ENCODE measurements at places on chromosomes 3 and 15.
A peak's percentile ranks its signal among the peaks of the same experiment; 100 is the strongest.

DNA sequence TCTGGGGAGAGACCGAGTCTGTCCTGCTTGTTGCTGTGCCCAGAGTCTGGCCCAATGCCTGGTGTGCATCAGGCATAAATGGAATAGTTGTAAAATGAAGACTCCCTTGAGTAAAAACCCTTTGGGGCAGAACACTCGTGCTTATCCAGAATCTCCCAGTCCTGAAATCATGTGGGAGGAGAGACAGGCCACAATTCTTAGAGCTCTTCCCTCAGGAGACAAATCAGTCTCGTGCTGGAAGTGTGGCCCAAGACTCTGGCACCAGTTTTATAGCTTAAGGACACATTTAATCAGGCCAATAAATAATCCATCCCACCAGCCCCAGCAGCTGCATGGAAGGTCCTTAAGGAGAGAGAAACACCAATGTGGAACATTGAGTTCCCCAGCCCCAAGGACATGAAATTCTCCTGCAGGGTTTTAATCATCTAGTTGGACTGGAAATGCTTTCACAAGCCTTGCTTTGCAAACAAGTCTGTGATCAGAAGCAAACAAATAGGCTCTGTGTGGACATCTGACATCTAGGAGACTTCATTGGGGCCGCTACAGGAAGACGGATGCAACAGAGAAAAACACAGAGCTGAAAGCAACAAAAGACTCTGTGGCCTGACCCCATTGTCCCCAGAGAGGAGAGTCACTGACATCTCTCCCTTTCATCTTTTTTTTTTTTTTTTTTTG, 70.4 kb downstream of the LSM3 start:
- DNase-seq: no peak

DNA sequence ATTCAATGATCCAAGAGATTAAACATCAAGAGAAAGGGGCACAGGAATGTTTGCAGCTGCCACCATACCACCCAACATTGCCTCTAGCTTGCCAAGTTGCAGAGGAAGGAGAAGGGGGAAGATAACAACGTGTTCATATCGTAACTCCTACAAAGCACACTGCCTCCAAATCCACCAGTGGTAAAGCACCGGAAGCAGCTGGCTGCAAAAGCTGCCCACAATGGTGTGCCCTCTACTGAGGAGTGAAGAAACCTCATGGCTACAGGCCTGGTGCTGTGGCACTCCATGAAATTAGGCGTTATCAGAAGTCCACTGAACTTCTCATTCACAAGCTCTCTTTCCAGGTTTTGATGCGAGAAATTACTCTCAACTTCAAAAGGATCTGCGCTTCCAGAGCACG, 263.9 kb upstream of the STT3B start:
- no peak for DNase-seq

DNA sequence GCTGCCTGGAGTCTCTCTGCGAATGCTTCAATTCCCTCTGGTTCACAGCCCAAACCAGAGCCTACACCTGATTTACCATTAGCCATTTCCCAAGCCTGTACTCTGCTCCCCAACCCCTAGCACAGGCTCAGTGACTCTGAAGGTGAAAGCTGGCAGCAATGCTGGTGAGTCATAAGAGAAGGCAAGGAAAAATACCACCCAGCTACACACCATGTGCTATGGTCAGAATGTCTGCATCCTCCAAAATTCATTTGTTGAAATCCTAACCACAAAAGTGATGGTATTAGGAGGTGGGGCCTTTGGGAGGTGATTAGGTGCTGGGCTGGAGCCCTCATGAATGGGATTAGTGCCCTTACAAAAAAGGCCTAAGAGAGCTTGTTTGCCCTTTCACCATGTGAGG, 117.1 kb upstream of the TJP1 start:
- no peak for DNase-seq

DNA sequence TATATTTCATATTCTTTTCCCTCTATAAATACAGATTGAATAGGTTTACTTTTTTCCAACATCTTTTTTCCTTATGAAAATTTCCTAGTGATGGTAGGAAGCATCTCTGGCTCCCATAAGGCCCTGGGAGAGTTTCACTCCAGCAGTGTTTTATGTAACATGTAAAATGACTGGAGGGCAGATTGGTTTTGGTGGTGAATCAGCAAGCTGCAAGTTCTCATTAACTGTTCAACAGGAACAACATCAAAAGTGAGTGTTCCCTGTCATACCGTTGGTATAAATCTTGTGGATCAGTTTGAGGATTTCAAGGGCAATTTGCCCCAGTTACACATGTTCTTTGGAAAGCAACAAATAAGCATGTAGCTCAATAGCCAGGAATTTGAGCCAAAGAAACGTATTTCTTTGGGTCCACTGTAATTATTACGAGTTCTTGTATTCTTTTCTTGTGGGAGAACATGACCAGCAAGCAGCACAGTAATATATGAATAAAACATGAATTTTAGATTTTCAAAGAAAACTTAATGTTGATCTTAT, 345.7 kb downstream of the SV2B start:
- no peak for DNase-seq

- no peak for DNase-seq
These were observed 1.4 kb downstream of the SLTM start for GRCh38 chr15:58931987-58932588.

- no peak for DNase-seq
These were observed 189.6 kb upstream of the THBS1 start for GRCh38 chr15:39391230-39391629.

DNA sequence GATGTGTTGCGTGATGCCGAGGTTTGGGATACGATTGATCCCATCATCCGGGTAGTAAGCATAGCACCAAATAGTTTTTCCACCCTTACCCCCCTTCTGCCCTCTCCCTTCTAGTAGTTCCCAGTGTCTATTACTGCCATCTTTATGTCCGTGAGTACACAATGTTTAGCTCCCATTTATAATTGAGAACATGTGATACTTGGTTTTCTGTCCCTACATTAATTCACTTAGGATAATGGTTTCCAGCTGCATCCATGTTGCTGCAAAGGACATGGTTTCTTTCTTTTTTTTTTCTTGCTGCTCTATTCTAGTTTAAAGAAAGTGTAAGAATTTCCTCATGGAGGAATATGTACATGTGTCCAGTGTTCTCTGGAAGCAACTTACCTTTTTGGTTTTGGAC, 51.8 kb downstream of the NSUN3 start:
- DNase-seq: no peak

- no peak for DNase-seq
These were observed 36.5 kb upstream of the NPHP3 start for GRCh38 chr3:132758740-132759139.

DNA sequence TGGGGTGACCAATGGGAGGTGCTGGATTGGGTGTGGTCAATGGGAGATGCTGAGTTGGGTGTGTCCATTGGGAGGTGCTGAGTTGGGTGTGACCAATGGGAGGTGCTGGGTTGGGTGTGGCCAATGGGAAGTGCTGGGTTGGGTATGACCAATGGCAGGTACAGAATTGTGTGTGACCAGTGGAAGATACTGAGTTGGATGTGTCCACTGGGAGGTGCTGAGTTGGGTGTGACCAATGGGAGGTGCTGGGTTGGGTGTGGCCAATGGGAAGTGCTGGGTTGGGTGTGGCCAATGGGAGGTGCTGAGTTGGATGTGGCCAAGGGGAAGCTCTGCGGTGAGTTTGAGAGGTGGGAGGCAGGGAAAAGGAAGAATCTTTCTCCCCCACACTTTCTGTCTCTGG, 250.0 kb upstream of the PROK2 start:
- no peak for DNase-seq

DNA sequence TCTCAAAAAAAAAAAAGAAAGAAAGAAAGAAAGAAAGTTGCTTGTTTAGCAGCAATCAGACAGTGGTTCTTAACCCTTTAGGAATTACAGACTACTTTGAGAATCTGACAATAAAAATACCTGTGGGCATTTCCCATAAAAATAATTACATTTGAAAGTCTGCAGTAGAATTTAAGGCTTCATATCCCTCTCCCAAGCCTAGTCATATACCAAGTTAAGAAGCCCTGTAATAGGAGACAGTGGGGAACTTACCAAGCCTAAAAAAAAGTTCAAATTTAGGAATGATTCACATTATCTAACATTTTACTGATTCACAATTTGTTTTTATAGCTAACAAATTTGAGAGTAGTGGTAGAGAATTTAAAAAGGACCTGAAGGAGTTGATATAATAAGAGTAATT, 47.5 kb downstream of the LRRFIP2 start:
- DNase-seq: no peak

GRCh38 chr3:54087581-54088410, 34.6 kb upstream of the CACNA2D3 start:
- DNase-seq: no peak

GRCh38 chr3:20405744-20406143, 219.7 kb upstream of the SGO1 start:
- DNase-seq: no peak

GRCh38 chr3:117019082-117019713, 309.6 kb downstream of the TUSC7 start:
- peak; percentile 26 for DNase-seq

DNA sequence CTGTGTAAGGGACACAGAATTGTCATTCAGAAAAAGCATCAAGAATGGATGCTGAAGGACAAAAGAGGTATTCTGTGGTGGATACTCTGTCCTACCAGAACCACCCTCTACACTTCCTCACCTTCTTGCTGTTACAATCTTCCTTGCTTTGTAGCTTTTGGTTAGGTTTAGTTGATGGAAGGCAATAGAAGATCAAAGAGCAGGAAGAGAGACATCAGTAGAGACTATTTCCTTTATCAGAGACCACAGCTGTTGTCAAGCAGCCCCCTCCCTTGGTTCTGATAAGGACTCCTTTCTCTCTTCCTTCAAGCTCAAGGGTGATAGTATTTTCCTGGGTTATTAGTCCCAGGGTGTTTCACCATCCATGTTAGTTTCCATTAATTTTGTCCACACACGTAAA, 84.7 kb upstream of the ALCAM start:
- no peak for DNase-seq

DNA sequence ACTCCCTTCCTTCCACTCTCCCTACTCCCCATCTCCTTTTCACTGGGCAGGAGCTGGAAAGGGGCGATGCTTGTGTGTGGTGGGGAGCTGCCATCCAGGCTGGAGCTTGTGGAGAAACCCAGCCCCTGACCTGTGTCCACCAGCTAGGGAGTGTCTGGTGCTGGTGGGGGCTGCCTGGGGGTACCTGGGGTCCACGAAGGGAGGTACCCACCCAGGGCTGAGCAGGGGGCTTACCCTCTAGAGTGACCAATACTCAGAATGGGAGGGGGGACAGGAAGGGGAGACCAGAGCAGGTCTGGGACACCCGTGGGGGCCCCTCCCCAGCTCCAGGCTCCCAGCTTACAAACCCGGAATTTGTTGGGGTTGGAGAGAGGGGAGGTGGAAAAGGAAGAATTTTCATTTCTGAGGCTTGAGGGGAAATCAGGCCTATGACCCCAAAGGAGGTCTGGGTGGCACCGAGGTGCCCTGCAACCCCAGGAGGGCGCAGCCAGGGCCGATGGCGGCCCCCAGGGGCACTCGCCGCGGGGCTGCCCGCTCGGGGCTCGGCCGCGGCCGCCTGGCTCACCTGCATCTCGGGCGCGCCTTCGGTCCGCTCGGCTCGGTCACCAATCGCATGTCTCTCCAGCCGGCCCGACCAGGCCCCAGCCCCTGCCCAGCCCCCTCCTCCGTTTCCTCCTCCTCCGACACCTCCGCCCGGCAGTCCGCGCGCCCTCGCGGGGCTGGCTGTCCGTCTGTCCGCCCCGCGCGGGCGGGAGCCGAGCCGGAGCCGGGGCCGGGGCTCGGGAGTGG, 773 bp downstream of the LINGO1 start:
- no peak for DNase-seq

Data from T-helper 2 cell treated with Interferon-gamma antibody and Interleukin-4, amounts not matched to agents 5 μg/mL and 100 μg/mL, for 36 hours (primary cell).